Activated CD4-positive, alpha-beta T cell treated with anti-CD3 and anti-CD28 coated beads, Interleukin-2, amount 50 U/mL, for 24 hours (primary cell): ENCODE measurements at places on chromosomes 1 and 21.

GRCh38 chr1:238404921-238405320, 514.2 kb upstream of the ZP4 start:
- DNase-seq, result no peak

DNA sequence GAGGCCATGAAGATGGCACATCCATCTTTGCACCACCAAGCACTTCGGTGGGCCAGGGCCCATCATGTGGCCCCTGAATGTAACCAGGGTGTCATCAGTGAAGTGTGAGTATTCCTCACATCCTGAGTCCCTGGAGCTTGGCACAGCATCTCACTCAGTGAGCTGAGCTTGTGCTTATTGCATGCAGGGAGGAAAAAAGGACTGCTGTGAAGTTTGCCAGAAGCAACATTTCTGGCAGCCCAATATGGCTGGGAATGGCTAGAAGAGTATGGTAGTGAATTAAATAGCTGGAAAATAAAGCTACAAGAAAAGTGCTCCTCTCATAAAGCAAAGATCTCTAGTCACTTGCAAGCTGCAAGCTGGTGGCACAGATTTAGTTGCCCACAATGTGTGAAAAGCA, 109.3 kb downstream of the TNFSF18 start:
- no peak for DNase-seq

DNA sequence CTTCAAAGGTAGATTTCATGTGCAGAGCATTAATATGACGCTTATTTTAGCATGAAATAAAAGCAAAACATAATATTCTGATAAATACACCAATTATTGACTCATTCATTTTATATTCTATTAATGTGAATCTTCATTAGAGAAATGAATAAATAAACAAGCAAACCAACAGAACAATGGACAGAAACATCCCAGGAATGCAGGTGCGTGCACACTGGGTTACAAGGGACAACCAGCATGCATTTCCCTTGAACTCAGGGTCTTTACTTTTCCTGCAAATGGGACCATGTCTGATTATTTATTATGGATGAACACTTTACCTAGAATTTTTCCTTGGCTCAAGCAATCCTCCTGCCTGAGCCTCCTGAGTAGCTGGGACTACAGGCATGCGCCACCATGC, 13.5 kb downstream of the LRRC53 start:
- no peak for DNase-seq

DNA sequence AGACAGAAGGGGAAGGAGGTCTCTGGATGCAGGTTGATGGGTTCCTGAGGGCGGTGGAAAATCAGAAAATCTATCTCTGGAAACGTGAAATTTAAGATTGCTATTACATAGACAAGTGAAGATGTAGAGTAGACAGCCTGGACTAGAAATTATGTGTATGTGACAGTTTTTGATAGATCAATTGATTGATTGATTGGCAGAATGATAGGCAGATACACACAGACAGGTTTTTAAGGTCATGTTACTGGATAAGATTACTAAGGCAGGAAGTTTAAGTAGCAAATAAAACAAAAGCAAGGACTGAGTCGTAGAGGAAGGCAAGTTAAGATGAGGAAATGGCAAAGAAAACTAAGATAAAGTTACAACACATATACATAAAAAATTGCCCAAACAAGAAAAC, 124.7 kb downstream of the RGS21 start:
- DNase-seq, result no peak

- DNase-seq, result no peak
These were observed 443.9 kb downstream of the CAMTA1 start for GRCh38 chr1:7229186-7229585.

DNA sequence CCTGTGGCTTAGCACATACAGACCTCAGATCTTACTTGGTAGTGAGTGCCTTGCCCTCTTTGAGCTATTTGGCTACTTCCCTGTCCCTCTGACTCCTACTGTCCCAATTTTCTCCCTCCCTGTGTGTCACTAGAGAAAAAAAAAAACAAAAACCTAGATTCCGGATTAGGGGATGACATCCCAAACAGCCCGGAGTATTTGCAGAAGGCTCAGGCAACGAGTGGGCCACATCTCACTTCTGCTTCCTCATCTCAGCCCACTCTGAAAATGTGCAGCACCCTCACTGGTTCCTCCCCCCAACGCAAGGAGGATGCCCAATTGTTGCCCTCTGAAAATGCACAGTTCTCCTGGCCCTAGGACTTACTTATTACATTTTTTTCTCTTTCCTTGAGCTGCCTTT, 4.9 kb downstream of the NHLH1 start:
- DNase-seq, result no peak

DNA sequence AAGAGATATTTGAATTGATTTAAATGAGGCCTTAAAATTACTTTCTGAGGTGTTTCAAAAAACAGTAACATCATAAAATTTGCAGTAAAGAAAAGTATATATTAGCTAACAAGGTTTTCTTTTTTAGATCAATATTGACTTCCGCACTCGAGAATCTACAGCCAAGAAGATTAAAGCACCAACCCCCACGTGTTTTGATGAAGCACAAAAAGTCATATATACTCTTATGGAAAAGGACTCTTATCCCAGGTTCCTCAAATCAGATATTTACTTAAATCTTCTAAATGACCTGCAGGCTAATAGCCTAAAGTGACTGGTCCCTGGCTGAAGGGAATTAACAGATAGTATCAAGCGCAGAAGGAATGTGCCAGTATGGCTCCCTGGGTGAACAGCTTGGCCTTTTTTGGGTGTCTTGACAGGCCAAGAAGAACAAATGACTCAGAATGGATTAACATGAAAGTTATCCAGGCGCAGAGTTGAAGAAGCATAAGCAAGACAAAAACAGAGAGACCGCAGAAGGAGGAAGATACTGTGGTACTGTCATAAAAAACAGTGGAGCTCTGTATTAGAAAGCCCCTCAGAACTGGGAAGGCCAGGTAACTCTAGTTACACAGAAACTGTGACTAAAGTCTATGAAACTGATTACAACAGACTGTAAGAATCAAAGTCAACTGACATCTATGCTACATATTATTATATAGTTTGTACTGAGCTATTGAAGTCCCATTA, 3.6 kb downstream of the RGS1 start:
- DNase-seq, result no peak

GRCh38 chr1:29784276-29785136, 548.2 kb downstream of the PTPRU start:
- DNase-seq, result no peak

DNA sequence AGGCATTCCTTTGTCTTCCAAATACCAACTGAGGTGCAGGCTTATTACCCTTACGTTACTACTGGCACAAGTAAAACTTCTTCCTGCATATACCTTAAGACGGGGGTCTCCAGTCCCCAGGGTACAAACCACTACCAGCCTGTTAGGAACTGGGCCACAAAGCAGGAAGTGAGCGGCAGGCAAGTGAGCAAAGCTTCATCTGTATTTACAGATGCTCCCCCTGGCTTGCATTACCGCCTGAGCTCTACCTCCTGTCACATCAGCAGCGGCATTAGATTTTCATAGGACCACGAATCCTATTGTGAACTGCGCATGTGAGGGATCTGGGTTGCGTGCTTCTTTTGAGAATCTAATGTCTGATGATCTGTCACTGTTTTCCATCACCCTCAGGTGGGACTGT, 113.1 kb downstream of the SLC45A1 start:
- DNase-seq, result peak; percentile 18

GRCh38 chr21:43691086-43691795, 27.7 kb upstream of the PDXK start:
- no peak for DNase-seq

DNA sequence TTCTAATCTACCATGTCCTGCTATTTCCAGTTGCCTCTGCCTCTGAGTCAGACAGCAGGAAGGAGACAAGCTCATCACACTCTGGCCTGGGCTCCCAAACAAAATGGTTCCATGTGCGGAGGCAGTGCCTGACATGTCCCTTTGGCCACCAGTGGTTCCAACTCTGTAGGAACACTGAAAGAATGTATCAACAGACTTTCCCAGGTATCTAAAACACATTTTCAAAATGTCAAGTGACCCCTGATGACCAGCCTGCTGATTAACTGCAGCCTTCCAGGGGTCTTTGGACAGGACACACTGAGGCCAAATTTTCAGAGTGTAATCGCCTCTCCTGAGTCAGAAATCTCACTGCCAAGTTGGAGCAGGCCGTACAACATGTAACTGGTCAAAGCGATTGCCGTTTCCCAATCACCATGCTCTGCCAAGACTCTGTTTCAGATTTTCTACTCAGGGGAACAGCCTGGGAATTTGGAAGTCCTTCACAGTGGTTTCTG, 172.7 kb downstream of the TPR start:
- DNase-seq, result no peak

- DNase-seq, result no peak
These were observed 9.8 kb downstream of the CD34 start for GRCh38 chr1:207901041-207901653.

GRCh38 chr1:21362096-21362495, 71.8 kb upstream of the ECE1 start:
- DNase-seq, result no peak

GRCh38 chr1:160862203-160863060, at the start of gene CD244:
Gene CD244, minus strand, starts transcription at chr1:160862887. Its CDS starts 210 bp downstream, at chr1:160862677.
- no peak for DNase-seq

DNA sequence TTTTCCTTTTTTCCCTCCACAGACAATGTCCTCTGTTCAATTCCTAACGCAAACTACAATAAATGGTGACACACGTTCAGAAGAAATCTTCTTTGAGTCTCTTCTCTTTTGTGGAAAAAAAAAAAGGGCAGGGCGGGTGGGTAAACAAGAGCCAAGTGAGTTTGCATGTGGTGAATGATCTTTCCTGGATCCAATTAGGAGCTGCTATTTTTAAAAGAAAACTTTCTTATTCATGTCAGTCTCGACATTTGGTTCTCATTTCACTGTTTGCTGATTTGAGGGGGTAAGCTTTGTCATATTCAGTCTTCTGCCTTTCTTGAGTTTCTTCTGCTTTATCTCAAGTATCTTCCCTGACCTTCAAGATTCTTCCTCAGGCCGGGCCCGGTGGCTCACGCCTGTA, 29.2 kb upstream of the KIF1B start:
- no peak for DNase-seq

- DNase-seq, result no peak
These were observed 63.6 kb downstream of the TMEM53 start for GRCh38 chr1:44610527-44611148.

DNA sequence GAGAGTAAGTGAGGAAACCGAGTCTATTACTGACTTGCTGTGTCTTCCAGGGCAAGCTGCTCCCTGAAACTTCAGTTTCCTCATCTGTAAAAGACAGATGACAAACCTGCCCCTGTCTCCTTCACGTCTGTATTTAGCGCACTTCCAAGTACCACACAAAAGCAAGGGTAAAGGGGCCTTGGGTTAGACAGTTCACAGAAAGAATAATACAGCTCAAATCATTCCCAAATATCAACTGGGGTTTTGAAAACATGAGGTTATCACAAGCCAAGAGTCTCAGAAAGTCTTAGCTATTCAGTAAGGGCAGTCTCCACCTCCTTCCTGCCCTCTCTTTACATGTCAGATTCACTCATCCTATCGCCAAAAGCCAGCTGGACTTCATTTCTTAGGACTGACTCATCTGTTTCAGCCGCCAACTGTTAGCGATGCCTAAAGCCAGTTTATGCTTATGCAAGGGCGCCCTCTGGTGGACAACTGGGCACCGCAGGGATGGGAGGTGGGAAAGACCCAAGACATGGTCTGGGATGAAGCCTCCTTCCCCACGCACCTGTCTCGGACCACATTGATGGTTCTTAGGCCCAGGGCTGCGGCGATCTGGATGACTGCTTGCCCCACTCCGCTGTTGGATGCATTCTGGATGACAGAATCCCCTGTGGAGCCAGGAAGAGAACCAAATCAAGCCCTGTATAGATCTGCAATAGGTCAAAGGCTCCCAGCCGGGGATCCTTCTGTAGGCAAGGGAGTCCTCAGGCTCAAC, 21.1 kb upstream of the SRSF4 start:
- peak; percentile 84 for DNase-seq

DNA sequence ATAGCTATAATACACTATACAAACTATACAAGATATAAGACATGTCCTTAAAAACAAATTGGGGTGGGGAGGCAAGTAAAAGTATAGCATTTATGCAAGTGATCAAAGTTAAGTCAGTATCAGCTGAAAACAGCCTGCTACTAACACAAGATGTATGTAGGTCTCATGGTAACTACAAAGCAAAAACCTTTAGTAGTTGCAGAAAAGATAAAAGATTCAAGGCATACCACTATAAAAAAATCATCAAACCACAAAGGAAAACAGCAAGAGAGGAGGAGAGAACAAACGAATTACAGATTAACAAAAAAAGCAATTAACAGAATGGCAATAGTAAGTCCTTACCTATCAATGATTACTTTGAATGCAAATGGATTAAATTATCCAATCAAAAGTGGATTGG, 22.7 kb downstream of the ERO1B start:
- no peak for DNase-seq

- no peak for DNase-seq
These were observed 55.3 kb downstream of the C8B start for GRCh38 chr1:56910441-56910985.

- peak; percentile 38 for DNase-seq
These were observed 12.5 kb downstream of the RPS6KA1 start for GRCh38 chr1:26541816-26542711.

GRCh38 chr1:3436451-3436850, 18.0 kb upstream of the ARHGEF16 start:
- no peak for DNase-seq
